Umbilical cord (tissue), 2 donors: ENCODE measurements at places on chromosomes 5 and 9. TPM values are rescaled to one million over a fixed set of nuclear protein-coding genes. Genes with fewer than 3 reads are reported as not detected.

The RCL1 gene
- total RNA-seq, result 20.0 TPM

The ARHGEF39 gene
- total RNA-seq, result 5.5 TPM

The RNF183 gene
- 3.4 TPM for total RNA-seq

The SHISAL2B gene
- not detected for total RNA-seq

The OXCT1 gene
- 16.6 TPM for total RNA-seq

The SCGB3A2 gene
- not detected for total RNA-seq

The APC gene
- total RNA-seq, result 41.9 TPM

The ZDHHC11 gene
- not detected for total RNA-seq

The PRUNE2 gene
- total RNA-seq, result 12.3 TPM

The RLN2 gene
- 2.4 TPM for total RNA-seq

The GPR151 gene
- total RNA-seq, result 1.2 TPM

The DIMT1 gene
- total RNA-seq, result 53.2 TPM

The SLC2A8 gene
- 19.3 TPM for total RNA-seq
